M059J (cell line): ENCODE measurements at places on chromosomes 5 and 9. TPM values are rescaled to one million over a fixed set of nuclear protein-coding genes. Genes with fewer than 3 reads are reported as not detected.

The SH2D3C gene
- 0.12 TPM in 1 of 2 replicates, not detected in the other for total RNA-seq

The GRM6 gene
- total RNA-seq = not detected in 2 replicates

The WDR38 gene
- total RNA-seq = not detected in 2 replicates

The LRRTM2 gene
- not detected in 2 replicates for total RNA-seq

The UBAP1 gene
- total RNA-seq = 33.2 and 40.4 TPM in 2 replicates

The BARHL1 gene
- total RNA-seq = not detected in 2 replicates

The OMD gene
- total RNA-seq = not detected in 2 replicates

The SLU7 gene
- 31.8 and 64.1 TPM in 2 replicates for total RNA-seq

The IGIP gene
- 1.6 and 1.8 TPM in 2 replicates for total RNA-seq

The CMYA5 gene
- total RNA-seq = 0.02 and 0.05 TPM in 2 replicates

The SMIM23 gene
- not detected in 2 replicates for total RNA-seq

The OLFML2A gene
- total RNA-seq = 2.4 and 9.3 TPM in 2 replicates

The WNK2 gene
- 0.02 TPM in 1 of 2 replicates, not detected in the other for total RNA-seq

- peak; percentile 82 for DNase-seq
Observed at GRCh38 chr9:35553670-35554543, 51.2 kb upstream of the TESK1 start.

- DNase-seq = peak; percentile 71
Observed at GRCh38 chr5:27403243-27403882, 365.0 kb upstream of the CDH9 start.

GRCh38 chr9:68981789-68982188 lies 32.1 kb downstream of the PRKACG start:
- DNase-seq = peak; percentile 26

DNA sequence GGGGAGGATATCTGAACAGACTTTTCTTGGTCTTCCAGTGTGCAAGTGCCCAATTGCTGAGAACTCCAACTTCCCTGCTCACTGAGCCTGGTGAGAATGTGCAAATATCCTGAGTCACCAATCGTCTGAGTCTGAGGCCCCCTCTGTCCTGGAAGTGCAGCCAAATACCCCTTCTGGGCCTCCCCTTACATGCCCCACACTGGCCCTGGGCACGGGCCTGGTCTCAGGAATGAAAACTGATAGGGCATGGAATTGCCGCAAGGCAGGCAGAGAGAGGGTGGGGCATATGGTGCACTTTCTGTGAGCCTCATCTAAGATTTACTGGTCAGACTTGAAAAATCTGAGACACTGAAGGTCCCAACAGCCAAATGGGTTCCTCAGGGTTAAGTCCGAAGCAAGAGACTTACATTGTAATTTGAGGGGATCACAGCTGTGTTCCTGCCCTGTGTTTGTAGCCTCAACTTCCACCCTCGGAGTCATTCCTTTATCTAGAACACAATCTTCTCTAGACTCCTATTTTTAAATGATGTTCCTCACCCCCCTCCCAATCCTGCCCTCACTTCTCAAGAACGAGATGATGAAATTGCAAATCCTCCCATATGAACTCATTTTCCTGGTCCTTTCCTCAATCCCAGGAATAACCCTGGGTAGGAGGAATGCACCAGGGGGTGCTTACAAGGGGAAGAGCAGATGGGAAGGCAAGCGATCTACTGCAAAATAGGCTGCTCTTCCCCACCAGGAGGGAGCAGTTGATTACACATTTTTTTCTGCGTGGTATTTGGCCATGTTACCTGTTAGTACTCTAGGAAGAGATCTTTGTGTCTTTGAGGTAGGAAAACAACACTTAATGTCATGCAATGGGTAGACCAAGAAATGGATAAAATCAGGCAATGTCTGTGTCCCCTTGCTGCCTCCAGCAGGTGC lies 34.6 kb upstream of the ARHGAP26 start:
- no peak for DNase-seq

DNA sequence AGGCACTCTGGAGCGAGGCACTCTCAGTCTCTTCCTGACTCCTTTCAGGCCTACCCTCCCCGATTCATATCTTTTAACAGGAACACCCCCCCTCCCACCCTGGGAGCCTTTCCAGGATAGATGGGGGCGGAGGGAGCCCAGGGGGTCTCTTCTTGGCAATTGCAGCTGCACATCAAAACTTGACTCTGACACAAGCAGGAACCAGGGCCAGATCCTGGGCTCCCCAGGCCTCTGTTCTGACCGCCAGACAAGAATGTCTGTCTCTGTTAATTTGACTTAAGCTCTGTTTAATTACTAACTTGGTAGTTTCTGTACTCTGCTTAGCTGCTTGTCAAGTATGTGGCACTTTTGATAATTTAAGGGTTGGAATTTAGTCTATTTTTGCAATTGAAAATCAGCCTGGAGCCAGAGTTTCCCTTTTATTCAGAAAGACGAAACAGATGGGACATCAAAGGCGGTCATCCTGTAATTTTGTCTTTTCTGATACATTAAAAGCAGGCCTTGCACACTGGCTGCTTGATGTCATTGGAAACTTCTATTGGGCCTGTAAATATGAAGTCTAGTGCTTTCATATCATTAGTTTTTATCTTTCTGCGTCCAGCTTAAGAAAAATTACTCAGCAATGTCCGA lies 43.3 kb downstream of the ACTL7B start:
- DNase-seq = no peak

DNA sequence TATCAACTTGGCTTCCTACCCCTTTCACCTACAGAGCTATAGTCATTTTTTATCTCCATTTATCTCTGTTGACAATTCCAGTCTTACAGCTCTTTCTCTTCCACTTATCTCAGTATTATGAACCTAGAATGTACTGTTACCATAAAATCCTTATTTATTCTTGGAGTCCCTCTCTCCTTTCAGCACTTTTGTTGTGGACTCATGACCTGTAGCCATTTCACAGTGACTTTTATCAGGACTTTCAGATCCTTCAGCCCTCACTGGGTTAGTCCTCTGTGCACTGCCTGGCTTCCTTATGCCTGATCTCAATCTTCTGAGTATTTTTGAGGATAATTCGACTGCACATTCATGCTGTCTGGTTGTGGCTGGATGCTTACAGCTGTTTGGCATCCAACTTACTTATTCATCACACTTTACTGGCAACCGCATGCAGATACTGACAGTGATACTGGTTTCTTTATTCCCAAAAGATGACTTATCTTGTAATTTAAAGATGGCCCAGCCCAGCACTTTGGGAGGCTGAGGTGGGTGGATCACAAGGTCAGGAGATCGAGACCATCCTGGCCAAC lies 293.3 kb downstream of the MAN2A1 start:
- DNase-seq = no peak

DNA sequence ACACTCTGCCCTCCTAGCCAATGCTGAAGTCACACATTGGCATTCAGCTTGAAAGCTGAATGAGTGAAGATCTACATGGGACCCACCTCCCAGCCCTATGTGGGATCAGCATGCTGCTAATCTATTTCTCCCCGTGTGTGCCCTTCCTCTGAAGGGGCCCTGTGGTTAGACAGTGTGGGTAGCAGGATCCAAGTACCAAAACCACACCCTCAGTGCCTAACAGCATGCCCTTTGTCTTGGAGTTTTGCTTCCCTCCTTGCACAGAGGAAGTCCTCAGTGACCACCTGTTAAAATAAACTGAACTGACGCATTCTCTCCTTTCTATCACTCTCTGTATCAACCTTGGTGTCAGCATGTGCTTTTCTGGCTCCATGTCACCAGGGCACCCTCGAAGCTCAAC lies 25.0 kb downstream of the SH3TC2 start:
- no peak for DNase-seq

DNA sequence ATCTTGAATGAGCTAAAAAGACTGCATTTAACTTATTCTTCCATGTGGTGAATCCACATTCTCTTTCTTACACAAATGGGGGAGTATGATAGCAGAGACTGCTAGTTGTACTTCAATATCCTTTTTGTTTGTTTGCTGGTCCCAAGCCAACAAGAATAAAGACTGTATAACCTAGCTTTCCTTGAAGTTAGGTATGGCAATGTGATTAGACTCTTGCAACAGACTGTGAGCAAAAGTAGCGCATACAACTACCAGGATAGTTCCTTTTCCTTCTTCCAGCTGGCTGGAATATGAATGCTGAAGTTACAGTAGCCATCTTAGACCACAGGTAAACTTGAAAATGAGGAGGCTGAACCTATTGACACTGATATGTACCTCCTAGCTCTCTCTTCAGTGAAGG lies 17.9 kb upstream of the KIF2A start:
- DNase-seq = no peak

- peak; percentile 30 for DNase-seq
Observed at GRCh38 chr5:8270246-8270645, 401.3 kb downstream of the MTRR start.

DNA sequence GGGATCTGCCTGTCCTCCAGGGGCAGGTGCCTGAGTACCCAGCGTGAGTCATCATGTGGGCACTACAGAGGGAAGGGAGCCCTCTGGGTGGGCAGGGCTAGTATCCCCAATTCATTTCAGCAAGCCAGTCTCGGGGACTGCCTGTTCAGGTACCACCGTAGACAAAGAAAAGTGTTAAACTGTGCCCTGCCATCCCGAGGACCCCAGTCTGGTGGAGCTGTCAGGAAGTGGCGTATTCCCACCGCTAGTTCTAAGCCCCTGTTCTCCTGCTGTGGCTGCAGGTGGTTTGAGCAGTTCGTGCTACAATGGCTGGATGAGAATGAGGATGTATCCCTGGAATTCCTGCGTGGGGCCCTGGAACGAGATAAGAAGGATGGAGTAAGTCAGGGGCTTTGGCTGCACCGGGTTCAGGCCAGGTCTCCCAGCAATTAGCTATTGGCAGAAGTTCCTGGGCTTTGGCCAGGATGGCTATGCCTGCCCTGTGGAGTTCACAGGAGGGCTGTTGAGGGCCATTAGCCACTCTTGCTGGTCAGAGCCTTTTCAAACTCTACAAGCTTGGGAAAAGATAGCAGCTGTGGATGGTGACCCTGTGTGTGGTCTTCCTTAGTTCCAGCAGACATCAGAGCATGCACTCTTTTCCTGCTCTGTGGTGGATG lies 93.2 kb upstream of the RUSC2 start:
- no peak for DNase-seq

GRCh38 chr5:107303171-107303968 lies 367.4 kb downstream of the EFNA5 start:
- DNase-seq = no peak

- no peak for DNase-seq
Observed at GRCh38 chr5:80187421-80188090, 68.3 kb downstream of the SERINC5 start.

DNA sequence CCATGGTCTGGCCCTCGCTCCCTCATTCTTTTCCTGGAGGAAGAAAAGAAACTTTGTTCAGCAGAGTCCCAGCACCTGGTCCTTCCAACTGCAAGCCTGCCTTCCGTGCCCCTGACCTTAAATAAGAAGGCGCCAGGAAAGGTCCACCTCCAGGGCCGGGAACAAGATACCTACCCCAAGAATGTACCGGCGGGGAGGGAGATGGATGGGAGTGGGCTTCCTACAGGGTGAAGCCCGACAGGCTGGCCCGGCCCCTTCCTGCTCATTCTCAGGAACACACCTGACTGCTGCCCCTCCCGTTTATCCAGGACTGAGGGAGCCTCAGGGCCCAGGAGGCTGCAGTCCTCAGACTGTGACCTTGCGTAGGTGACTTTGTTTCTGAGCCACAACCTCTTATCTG lies 27.3 kb upstream of the GFPT2 start:
- DNase-seq = no peak

- DNase-seq = no peak
Observed at GRCh38 chr5:86858442-86858841, 240.7 kb downstream of the COX7C start.

- no peak for DNase-seq
Observed at GRCh38 chr5:56160723-56161438, 72.2 kb downstream of the ANKRD55 start.

GRCh38 chr5:42751044-42751443 lies 5.6 kb upstream of the CCDC152 start:
- DNase-seq = no peak

DNA sequence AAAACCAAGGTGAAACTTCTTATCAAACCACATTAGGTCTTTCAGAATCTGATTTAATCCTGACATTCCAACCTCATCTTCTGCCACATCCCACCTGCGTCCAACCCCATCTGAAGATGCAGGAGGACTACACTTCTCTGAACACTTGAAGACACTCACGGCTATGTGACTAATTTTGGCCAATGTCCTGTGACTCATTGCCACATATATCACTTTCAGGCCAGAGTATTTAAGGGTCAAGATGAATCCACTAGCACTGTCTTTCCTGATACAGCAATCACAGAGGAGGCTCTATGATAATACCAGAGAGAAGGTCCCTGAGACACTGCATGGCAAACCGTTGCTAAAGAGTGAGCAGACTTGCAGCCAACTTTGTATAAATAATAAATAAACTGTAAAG lies 323.4 kb downstream of the NR2F1-AS1 start:
- DNase-seq = peak; percentile 73

- DNase-seq = peak; percentile 55
Observed at GRCh38 chr9:6428940-6429889, 16.2 kb downstream of the UHRF2 start.

DNA sequence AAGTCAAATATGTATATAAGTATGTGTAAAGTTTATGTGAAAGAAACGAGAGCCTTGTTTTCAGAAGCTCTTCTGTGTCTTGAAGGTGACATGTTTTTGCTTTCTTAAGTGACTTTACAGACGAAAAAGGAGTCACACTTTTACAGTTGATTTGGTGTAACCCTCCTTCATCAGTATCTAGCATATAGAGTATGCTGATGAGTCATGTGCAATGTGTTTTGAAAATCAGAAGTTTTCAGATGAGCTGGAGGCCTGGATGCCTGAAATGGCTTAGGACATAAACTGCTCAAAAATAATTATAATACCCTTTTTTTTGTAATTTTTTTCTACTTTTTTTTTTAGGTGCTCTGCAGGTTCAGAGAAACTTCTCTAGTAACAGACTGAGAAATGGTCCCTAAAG lies 209.5 kb downstream of the CD180 start:
- no peak for DNase-seq

DNA sequence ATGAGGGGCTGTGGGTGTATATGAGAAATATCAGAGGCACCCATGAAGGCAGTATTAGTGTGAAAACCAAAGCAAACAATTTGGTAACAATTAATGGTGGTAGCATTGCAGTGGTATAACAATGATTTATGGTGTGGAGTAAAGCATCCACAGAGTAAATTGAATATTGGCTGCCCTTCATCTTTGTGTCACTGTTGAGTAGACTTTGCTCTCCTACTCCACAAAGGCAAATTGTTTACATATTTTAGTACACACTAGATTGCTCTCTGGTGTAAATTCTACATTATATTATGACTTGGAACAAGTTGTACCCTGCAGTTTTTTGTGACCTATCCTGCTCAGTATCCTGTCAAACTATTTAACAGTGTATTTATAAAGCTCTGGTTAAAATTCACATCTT lies 455.5 kb upstream of the RORB start:
- no peak for DNase-seq

DNA sequence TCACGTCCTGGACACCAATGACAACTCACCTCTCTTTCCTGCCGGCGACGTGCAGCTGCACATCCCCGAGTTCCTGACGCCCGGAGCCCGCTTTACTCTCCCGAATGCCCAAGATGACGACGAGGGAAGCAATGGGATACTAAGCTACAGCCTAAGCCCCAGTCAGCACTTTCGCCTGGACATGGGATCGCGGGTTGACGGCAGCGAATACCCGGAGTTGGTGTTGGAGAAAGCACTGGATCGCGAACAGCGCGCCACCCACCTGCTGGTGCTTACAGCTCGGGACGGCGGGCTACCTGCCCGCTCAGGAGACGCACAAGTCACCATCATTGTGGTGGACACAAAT lies 1.1 kb downstream of the PCDHAC1 start:
- DNase-seq = no peak
